T-helper 2 cell treated with Interferon-gamma antibody and Interleukin-4, amounts not matched to agents 5 μg/mL and 100 μg/mL, for 36 hours (primary cell): ENCODE measurements at places on chromosomes 5 and 9.

- no peak for DNase-seq
These were observed 259.5 kb downstream of the GAS1 start for GRCh38 chr9:86687788-86688187.

- no peak for DNase-seq
These were observed 314.7 kb upstream of the RGMB start for GRCh38 chr5:98458726-98459125.

DNA sequence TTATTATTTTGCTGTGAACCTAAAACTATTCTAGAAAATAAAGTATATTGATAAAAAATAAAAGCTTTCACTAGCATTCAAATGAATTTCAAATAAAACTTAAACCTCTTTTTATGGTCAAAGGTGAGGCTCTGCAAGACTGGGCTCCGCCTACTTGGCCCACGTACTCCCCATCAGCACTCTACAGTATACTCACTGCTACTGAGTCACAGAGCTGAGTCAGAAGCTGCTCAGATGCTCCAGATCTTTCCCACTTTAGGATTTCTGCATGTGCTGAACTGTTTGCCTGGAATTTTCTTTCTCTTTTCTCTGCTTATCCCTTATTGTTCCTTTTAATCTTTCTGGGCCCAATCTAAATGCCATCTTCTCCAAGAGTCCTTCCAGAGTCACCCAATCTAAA, 331.9 kb upstream of the CCNG1 start:
- no peak for DNase-seq

DNA sequence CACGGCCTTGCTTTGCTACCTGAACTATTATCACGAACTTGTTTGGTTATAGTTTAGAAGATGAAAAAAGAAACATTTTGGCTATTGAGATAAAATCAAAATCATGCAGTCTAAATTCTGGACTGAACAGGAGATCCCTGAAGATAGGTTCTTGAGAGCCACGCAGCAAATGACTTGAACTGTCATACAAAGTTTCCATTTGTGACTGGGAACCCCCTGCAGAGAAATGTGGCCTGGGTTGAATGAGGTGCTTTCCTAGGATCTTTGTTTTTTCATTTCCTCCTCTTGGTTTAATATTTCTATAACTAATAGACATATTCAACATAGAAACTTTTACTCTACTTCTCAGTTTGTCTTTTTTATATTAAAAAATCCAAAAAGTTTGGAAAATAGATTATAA, 184.7 kb upstream of the TRPM3 start:
- DNase-seq = no peak

DNA sequence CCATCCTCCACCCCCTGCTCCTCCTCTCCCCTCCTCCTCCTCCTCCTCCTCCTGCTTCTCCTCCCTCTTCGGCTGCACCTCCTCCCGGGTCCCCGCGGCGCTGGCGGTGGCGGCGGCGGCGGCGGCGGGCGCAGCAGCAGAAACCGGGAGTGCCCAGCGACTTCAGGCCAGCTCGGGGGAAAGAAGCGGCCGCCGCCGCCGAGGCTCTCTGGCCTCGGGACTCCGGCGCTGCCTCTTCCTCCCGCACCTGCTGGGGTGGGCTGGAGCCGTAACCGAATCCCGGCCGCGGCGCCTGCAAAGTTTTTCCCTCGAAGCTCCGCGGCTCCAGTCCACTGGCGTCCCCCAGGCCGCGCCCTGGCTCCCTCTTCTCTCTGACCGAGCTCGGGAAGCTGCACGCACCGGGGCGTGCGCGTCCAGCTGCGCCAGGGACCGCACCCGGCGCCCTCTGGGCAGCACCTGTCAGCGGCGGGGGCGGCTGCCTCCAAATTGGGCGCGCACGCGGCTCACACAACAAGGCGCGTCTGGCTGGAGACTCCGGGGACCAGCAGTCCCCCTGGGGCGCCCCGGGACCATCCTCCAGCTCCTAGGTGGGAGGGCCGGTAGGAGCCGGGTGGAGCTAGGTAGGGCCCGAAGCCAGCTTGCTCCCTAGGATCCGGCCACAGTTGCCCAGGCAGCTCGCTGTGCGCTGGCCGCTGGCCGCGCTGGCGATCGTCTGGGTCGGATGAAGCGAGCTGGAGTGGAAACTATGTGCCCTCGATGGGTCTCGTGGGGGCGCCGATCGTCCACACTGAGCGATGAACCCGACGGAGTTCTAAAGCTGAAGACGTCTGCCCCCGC, at the start of gene MCTP1:
MCTP1 (minus strand) TSS at position 523 of the 837 bp plus-strand sequence.
- DNase-seq = no peak
